ENCODE measurements at places on chromosomes 1 and 21. TPM values are rescaled to one million over a fixed set of nuclear protein-coding genes. Genes with fewer than 3 reads are reported as not detected.
A peak's percentile ranks its signal among the peaks of the same experiment; 100 is the strongest.

GRCh38 chr21:43295066-43295958, 126.5 kb downstream of the CRYAA start:
- no peak overlapping the region for H3K4me3 ChIP-seq
- H3K4me1 ChIP-seq, result no peaks in the 10 kb centered on the region
- peaks cover 7% of the 10 kb centered on the region for H3K27me3 ChIP-seq
- H3K27ac ChIP-seq, result no peak overlapping the region

Gene OR2G6
- total RNA-seq, result not detected

GRCh38 chr21:31173881-31174555, 135.7 kb upstream of the KRTAP19-8 start:
- peak overlapping the region; percentile 8 for H3K4me3 ChIP-seq
- peaks cover 61% of the 10 kb centered on the region for H3K4me1 ChIP-seq
- DNase-seq, result no peak
- peaks cover 20% of the 10 kb centered on the region for H3K36me3 ChIP-seq

DNA sequence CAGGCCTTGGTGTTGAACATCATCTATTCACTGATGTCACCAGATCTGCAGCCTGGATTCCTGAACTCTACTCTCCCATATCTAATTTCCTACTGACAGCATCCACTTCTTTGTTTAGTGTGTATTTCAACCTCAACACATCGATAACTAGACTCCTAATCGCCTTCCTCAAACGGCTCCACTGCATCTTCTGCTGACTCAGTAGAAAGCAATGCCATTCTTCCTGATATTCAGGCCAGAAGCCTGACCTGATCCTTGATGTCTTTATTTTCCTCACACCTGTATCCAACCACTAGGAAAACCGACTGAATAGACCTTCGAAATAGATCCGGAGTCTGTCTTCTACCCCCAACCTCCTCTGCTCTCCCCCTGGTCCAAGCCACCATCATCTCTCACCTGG, 466.9 kb downstream of the PCP4 start:
- no peak for DNase-seq
- H3K4me3 ChIP-seq, result no peak overlapping the region
- H3K36me3 ChIP-seq, result no peaks in the 10 kb centered on the region
- H3K4me1 ChIP-seq, result no peaks in the 10 kb centered on the region
- H3K27ac ChIP-seq, result no peak overlapping the region
- no peaks in the 10 kb centered on the region for H3K27me3 ChIP-seq

Gene ARPC5
- 235 TPM for total RNA-seq

DNA sequence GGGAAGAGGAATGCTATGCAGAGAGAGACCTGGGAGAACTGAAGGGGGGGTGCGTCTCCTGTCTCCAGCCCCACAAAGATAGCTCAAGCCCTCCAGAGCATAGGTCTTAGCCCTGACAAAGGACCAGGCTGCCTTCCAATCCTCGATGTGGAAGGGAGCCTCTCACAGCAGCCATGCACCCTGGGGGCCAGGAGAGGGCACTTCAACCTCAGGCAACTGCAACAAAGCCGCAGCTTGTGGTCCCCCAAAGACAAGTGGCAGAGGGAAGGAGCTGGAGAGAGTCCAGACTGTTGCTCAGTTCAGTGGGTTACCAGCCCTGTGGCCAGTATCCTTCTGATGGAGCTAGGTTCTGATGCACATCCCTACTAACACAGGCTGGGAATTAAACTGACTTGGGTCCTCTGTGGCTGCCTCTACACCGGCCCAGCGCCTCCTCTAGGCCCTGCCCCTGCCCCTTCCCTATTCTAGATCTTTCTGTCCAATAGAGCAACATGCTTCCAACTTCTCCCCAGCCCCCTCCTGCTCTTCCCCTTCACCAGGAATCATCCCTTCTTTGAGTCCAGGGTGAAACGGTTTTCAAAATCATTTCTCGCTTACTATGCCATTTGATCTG, 100.7 kb upstream of the SPATA6 start:
- DNase-seq, result no peak
- no peaks in the 10 kb centered on the region for H3K4me1 ChIP-seq
- no peaks in the 10 kb centered on the region for H3K36me3 ChIP-seq
- H3K27ac ChIP-seq, result no peak overlapping the region

Gene PRPF38B
- 68.5 TPM for total RNA-seq

- peaks cover 56% of the 10 kb centered on the region for H3K36me3 ChIP-seq
- no peaks in the 10 kb centered on the region for H3K27me3 ChIP-seq
- peak overlapping the region; percentile 67 for H3K4me3 ChIP-seq
- peak overlapping the region; percentile 83 for H3K27ac ChIP-seq
- H3K4me1 ChIP-seq, result peaks cover 87% of the 10 kb centered on the region
Observed at GRCh38 chr1:19462781-19463503, 22.4 kb downstream of the CAPZB start.

- no peaks in the 10 kb centered on the region for H3K4me1 ChIP-seq
- no peak for DNase-seq
- peaks cover 10% of the 10 kb centered on the region for H3K27me3 ChIP-seq
- no peaks in the 10 kb centered on the region for H3K36me3 ChIP-seq
Observed at GRCh38 chr1:16413191-16413590, 24.0 kb downstream of the SPATA21 start.

Gene PTCH2
- total RNA-seq, result 1.0 TPM

GRCh38 chr1:202587859-202588485, 122.3 kb downstream of the SYT2 start:
- H3K4me1 ChIP-seq, result peaks cover 14% of the 10 kb centered on the region
- H3K4me3 ChIP-seq, result no peak overlapping the region
- H3K36me3 ChIP-seq, result no peaks in the 10 kb centered on the region
- no peak overlapping the region for H3K27ac ChIP-seq
- DNase-seq, result no peak
- H3K27me3 ChIP-seq, result no peaks in the 10 kb centered on the region

DNA sequence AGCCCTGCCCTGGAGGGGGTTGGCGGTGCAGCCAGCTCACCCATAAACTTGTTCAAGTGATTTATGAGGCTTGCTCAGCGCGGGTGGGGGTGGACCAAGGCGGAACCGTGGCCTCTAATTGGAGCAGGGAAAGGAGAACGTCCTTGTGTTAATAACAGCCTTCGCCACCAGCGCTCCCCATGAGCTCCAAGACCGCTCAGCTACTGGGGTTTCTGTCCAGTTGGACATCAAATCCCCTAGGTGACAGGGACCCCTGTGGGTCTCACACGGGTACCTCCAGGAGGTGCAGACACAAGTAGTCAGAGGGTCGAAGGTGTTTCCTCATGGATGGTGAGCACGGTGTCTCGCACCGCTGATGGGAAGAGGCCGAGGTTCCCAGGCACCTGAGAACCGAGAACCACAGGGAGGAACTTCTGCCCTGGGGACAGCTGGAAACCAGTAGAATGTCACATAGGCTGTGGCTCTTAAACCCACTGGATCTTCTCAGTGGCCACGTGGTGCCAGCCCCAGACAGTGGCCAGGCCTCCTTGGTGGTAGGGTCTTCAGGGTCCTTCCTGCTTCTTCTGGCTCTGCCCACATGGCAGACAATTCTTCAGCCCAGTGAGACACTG, 3.7 kb upstream of the ACTRT2 start:
- no peak overlapping the region for H3K4me3 ChIP-seq
- H3K27ac ChIP-seq, result no peak overlapping the region
- no peaks in the 10 kb centered on the region for H3K4me1 ChIP-seq
- DNase-seq, result no peak
- H3K27me3 ChIP-seq, result no peaks in the 10 kb centered on the region

DNA sequence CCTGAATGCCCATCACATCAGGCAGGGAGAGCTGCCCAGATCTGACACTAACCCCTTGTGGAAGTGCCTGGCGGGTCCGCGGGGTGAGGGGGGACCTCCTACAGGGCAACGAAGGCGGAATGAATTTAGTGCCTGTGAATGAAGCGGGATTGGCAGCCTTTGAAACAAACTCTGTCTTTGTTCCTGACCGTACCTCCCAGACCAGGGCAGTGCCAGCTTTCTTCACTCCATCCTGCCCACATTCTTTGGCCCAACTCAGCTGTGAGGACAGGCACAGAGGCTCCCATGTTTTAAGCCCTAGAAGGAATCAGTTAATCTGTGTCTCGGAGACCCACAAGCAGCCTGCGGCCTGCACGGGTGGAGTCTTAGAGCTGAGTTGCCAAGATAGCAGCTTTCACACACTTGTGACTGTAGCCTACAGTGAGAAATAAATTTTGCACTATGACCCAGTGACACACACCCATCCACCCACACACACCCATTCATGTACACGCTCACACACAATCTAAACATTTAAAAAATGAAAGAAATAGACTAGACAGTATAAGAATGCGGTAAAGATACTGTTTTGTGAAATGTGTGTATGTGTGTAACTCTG, 60.1 kb upstream of the USP24 start:
- no peaks in the 10 kb centered on the region for H3K27me3 ChIP-seq
- H3K4me1 ChIP-seq, result peaks cover 21% of the 10 kb centered on the region
- no peak for DNase-seq
- no peak overlapping the region for H3K4me3 ChIP-seq

DNA sequence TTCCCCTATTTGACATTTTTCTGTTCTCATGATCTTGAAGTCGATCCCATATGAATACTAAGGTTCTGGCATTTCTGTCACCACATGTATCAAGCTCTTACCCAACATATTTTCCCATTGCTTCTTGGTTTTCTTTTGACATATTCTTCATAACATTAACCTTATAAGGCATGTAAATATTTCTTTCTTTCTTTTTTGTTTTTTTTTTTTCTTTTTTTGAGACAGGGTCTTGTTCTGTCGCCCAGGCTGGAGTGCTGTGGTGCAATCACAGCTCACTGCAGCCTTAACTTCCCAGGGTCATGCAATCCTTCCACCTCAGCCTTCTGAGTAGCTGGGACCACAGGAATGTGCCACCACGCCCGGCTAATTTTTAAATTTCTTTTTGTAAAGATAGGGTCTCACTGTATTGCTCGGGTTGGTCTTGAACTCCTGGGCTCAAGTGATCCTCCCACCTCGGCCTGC, 33.1 kb upstream of the ERRFI1 start:
- DNase-seq, result no peak
- no peaks in the 10 kb centered on the region for H3K4me1 ChIP-seq
- H3K27me3 ChIP-seq, result peaks cover 4% of the 10 kb centered on the region
- H3K4me3 ChIP-seq, result no peak overlapping the region

DNA sequence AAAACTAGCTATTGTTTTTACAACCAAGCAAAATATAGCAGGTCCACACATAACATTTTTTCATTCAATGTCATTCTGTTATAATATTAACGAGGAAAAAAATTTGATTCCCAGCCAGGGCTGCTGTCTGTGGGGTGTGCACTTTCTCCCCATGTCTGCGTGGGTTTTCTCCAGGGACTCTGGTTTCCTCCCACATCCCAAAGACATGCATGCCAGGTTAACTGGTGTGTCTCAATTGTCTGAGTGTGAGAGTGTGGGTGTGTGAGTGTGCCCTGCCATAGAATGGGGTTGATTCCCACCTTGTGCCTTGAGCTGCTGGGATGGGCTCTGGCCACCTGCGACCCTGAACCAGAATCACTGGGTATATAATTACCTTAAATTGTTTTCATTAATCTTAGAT, 60.1 kb downstream of the MAP3K21 start:
- peaks cover 4% of the 10 kb centered on the region for H3K36me3 ChIP-seq
- no peak overlapping the region for H3K27ac ChIP-seq
- H3K4me1 ChIP-seq, result peaks cover 2% of the 10 kb centered on the region
- H3K4me3 ChIP-seq, result no peak overlapping the region

Gene GCSAML
- not detected for total RNA-seq

Gene DISP1
- 1.4 TPM for total RNA-seq

Gene MIXL1
- not detected for total RNA-seq

GRCh38 chr1:91314643-91315042, 90.0 kb downstream of the HFM1 start:
- no peak overlapping the region for H3K27ac ChIP-seq
- H3K36me3 ChIP-seq, result no peaks in the 10 kb centered on the region
- DNase-seq, result no peak
- H3K4me3 ChIP-seq, result no peak overlapping the region
- H3K4me1 ChIP-seq, result no peaks in the 10 kb centered on the region
- H3K27me3 ChIP-seq, result peaks cover 4% of the 10 kb centered on the region

Gene CYP4A22
- total RNA-seq, result not detected

DNA sequence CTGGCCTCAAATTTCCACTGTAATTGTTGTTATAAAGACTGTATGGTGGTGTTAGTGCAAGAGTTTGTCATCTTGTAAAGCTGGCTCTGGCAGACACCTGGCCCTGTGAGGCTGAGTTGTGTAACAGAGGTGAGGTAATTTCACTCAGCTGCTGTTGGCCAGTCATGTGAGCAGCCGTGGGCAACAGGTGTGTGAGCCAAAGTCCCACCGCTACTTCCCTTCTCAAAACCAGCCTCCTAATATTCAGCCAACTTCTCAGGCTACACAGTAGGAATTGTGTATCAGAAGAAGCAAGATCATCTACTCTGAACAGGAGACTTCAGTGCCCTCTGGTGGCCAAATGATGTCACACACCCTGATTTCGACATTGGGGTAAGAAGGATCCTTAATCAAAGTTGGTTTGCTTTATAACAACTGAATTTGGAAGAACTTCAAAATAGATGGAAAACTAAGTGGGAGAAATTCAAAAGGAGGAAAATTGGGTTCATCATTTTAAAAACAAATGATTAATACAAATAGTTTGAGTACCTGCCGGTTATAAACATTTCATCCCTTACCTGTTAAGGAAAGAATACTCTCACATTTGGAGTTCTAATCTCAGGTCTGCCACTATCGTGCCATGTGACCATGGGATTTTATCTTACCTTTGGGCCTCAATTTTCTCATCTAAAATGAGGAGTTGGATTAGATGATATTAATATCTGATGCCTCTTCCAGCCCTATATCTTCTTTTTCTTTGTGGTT, 2.6 kb upstream of the CREG1 start:
- no peaks in the 10 kb centered on the region for H3K36me3 ChIP-seq
- no peak overlapping the region for H3K4me3 ChIP-seq
- no peak overlapping the region for H3K27ac ChIP-seq

Gene MAST2
- total RNA-seq, result 27.8 TPM
